HCT116 (cell line): ENCODE measurements at places on chromosomes 6 and 20.

- DNase-seq = no peak
Observed at GRCh38 chr6:132663661-132664060, 4.7 kb upstream of the TAAR1 start.

- DNase-seq = no peak
Observed at GRCh38 chr20:63454731-63455567, 17.5 kb downstream of the KCNQ2 start.

- no peak for DNase-seq
Observed at GRCh38 chr6:109060571-109060970, 34.1 kb downstream of the SESN1 start.

DNA sequence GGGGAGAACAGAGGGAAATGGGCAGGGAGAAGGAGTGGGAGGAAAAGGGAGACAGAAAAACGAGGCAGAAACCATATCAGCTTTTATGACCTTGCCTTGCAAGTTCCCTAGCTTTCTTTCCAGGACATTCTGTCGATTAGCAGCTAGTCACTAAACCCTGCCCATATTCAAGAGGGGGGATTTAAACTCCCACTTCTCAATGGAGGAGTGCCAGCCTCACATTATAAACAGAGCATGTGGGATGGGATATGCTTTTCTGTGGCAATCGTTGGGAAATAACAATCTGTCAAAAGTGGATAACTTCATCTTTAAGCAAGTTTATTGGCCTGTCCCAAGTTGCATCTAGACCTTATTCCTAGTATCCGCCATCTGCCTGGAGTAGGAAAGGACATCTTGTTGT is 57.0 kb upstream of the TMEM170B start:
- no peak for DNase-seq

DNA sequence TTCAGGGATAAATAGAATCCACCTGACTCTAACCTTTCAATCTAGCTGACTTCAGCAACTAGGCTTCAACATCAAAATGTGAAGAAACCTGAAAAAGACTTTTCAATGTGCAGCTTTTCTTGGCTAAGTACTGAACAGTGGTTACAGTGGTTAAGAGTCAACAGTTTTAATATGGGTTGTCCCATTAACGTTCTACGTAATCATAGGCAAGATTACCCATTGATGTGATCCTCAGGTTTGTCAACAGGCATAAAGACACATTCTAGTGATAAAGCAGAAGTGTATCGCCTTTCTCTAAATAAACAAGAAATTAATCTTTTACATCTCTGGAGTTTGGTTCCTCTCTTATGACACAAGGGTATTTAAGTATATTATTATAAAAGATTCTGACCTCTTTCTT is 154.1 kb upstream of the RUNX2 start:
- no peak for DNase-seq

- DNase-seq = no peak
Observed at GRCh38 chr6:114659513-114659912, 316.7 kb upstream of the HS3ST5 start.

DNA sequence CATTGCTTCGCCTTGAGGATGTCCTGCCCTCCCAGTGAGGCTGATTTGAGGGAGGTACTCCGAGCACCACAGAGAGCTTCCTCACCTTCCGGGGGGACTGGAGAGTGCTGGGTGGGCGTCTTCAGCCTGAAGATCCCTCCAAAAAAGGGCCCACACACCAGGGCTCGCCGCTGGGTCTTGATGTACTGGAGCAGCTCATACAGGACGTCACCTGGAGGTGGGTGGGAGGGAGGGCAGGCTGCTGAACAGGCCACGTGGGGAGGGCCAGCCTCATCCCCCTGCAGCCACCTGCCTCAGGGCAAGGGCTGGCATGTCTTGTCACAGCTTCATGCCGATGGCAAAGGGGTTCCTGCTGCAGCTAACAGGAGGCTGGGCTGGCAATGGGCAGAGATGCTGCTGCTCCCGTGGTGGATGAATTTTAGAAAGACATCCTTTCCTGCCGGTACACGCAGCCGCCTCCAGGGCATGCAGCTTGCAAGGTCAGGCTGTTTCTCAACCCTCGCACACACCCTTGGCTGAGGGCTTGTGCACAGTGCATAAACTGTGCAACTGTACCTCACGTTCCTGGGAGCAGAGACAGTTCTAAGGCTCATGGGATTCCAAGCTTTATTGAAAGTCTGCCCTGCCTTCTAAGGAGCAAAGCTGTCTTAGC is 14.0 kb downstream of the ETV7 start:
- no peak for DNase-seq

DNA sequence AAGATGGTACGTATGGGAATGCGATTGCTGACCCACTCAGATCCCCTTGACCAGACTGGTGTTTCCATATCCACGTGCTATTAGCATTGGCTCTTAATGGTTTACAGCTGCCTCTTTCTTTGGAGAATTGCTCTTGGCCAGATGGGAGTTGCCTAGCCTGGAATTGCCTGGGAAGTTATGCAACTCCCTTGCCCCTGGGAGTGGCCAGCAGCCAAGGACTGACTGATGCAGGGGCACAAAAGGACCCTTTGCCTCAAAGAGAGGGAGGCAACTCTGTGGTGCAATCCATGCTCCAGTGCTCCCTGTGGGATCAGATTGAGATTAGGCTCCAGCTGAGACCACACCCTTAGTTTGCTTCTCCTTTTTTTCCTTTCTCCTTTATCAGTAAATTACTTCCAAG is 203.5 kb upstream of the JAG1 start:
- no peak for DNase-seq

- DNase-seq = no peak
Observed at GRCh38 chr20:7161690-7162089, 394.2 kb downstream of the BMP2 start.

- no peak for DNase-seq
Observed at GRCh38 chr6:19535351-19535750, 301.8 kb upstream of the ID4 start.

DNA sequence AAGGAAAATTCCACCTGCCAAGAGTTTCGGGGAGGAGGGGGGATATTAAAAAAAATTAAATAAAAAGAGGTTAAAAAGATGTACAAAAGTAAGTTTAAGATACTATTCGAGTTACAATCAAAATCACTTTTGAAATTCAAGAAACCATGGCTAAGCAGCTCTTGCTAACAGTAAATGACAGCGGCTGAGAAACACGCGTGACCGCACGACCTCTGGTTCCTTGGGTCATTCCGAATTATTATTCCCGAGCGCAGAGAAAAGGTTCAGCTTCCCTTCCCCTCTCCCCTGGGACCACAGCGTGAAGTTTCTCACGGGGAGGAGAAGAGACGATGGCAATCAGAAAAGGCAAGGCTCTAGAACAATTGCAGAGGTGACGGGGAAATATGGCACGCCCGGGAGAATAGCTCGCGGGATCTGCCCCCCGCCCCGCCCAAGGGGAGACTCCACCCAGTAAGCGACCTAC is 496 bp downstream of the TMEM242 start:
- DNase-seq = no peak

- no peak for DNase-seq
Observed at GRCh38 chr6:167209577-167209975, 51.8 kb upstream of the GPR31 start.

DNA sequence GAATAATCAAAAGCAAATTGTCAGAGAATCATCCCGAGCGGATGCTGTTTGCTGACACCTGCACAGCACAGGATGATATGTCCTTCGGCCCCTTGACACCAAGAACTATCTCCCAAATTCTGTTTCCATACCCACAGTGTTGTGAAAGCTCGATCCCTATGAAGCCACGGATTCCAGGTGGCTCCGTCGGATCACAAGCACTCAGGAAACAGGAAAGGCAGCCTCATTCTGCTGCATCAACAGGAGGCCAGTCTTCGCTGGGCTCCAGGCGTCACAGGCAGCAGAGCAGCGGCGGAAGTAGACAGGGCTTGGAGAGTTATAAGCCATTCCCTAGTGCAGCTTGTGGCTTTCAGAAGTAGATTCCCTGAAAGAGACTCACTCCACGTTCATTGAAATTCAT is 342.3 kb downstream of the C6orf118 start:
- DNase-seq = no peak

- no peak for DNase-seq
Observed at GRCh38 chr6:126020305-126021050, 34.1 kb downstream of the TRMT11 start.

GRCh38 chr6:42777126-42777822 is 4.6 kb upstream of the BICRAL start:
- DNase-seq = no peak

GRCh38 chr6:152642578-152643375 is 5.6 kb upstream of the SYNE1 start:
- DNase-seq = peak; percentile 53

- no peak for DNase-seq
Observed at GRCh38 chr6:62803094-62803493, 408.2 kb upstream of the FKBP1C start.
